ENCODE measurements at places on chromosomes 1 and 21. TPM values are rescaled to one million over a fixed set of nuclear protein-coding genes. Genes with fewer than 3 reads are reported as not detected.

DNA sequence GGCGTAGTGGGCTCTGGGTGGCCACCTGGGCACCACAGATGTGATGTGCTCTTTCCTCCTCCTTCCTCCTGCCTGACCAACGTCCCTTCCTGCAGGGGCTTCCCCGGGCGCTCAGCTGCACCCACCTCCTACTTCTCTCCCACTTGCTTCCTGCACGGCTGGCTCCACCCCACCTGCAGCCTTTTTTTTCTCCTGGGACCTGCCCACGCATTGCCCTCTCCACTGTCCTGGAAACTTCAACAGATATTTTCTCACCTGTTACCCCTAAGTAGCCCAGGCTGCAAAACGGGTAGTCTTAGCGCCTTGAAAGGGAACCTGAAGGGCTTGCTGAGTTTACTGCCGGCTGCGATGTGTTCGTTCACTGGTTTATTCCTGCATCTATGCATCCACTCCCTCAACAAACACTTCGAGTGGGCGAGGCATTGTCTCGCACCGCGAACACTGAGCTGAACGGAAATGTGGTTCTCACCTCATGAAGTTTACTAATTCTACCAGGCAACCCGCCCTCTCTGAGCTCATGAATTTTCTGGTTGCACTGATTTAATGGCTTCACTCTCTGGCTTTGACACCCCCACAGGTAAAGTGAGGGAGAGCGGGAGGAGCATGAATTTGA, 23.6 kb downstream of the ZBTB18 start:
- no peak for DNase-seq
- H3K27ac ChIP-seq, result no peak overlapping the region
- H3K27me3 ChIP-seq, result no peaks in the 10 kb centered on the region
- no peaks in the 10 kb centered on the region for H3K36me3 ChIP-seq
- H3K4me1 ChIP-seq, result peaks cover 13% of the 10 kb centered on the region

- no peak for DNase-seq
- H3K4me1 ChIP-seq, result peaks cover 42% of the 10 kb centered on the region
- no peak overlapping the region for H3K4me3 ChIP-seq
- no peak overlapping the region for H3K27ac ChIP-seq
- H3K27me3 ChIP-seq, result no peaks in the 10 kb centered on the region
Observed at GRCh38 chr1:7538849-7539768, 232.0 kb upstream of the VAMP3 start.

DNA sequence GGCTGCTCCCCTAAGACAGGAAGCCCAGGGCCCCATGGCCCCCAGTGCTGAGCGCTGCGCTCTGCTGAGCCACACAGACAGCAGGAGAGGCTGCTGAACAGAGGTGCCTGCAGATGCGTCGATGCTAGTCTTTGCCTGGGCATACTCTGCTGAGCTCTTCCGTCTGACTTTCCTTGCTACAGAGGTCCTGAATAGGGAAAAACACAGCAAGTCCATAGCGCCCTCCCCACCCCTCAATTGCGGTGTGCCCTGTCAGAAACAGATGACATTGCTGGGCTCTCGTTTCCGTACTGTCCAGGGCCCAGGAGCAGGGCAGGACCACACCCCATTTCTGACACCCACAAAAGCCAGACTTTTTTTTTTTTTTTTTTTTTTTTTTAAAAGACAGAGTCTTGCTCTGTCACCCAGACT, 252.5 kb downstream of the SDCCAG8 start:
- DNase-seq, result no peak
- H3K27ac ChIP-seq, result no peak overlapping the region
- no peaks in the 10 kb centered on the region for H3K27me3 ChIP-seq
- H3K36me3 ChIP-seq, result no peaks in the 10 kb centered on the region
- no peak overlapping the region for H3K4me3 ChIP-seq

- H3K4me3 ChIP-seq, result no peak overlapping the region
- H3K4me1 ChIP-seq, result no peaks in the 10 kb centered on the region
- DNase-seq, result peak; percentile 71
- no peak overlapping the region for H3K27ac ChIP-seq
Observed at GRCh38 chr21:40386294-40386911, 460.6 kb downstream of the DSCAM start.

DNA sequence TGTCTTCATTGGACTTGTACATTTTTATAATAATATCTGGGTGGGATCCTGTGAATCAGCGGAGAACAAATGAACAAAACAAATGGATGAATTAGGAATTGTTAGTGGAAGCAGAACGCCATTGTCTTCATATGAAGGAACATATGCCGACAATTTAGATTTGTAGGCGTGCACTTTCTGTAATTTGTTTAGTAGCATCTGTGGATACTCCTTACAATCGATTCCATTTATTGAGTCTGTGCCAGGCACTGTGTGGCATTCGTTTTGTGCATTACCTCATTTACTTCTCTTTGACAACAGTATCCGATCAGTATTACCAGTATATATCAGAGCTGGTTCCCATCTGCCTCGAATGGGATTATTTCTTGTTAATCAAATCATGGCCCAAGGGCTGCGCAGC, 61.9 kb downstream of the PRDM2 start:
- H3K27me3 ChIP-seq, result no peaks in the 10 kb centered on the region
- no peak overlapping the region for H3K27ac ChIP-seq

CR1L gene
- total RNA-seq, result not detected

DNA sequence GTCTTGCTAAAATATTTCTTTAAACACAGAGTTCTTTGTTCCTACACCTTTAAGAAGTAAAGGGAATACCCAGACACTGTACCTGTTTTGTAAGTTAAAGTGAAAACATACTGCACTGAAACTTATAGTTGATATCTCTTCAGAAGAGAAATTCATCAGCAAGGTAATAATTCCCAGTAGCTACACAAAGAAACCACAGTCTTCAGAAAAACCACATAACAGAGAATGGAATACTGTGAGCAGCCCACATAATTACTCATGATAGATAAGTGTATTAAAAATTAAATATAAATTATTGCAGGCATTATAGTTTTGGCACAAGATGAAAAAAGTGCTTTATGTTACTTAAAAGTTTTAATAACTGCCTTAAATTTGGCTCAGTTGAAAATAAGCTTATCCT, 276.6 kb downstream of the SETD4 start:
- no peaks in the 10 kb centered on the region for H3K36me3 ChIP-seq
- no peaks in the 10 kb centered on the region for H3K27me3 ChIP-seq
- no peaks in the 10 kb centered on the region for H3K4me1 ChIP-seq
- no peak for DNase-seq

DNA sequence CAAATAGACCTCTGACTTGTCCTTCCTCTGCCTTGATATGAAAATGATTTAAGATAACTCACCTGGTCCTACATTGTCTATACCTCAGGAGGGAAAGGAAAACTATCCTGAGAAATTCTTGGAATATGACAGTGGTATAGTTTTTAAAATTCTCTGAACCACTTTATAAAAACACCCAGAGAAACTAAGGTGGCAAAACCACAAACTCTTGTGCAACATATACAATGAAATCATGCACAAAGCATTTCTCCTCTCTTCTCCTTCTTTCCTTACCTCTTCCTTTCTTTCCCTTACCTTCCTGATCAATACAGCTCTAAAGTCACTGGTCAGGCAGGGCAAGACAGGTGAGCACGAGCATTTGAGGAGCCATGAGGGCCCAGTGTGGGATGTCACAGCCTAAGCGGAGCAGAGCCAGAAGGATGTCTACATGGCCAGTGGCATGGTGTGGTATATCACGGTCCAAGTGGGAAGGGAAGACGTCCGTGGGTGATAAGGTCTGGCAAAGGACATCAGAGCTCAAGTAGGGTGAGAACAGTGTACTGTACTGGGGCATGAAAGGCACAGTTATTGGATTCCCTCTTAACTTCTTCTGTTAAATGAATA, 543.3 kb downstream of the DPYD start:
- DNase-seq, result no peak
- no peak overlapping the region for H3K27ac ChIP-seq
- H3K36me3 ChIP-seq, result no peaks in the 10 kb centered on the region
- no peak overlapping the region for H3K4me3 ChIP-seq
- H3K27me3 ChIP-seq, result no peaks in the 10 kb centered on the region

GRCh38 chr1:48442864-48443619, 29.0 kb downstream of the SPATA6 start:
- no peaks in the 10 kb centered on the region for H3K4me1 ChIP-seq
- DNase-seq, result no peak
- H3K36me3 ChIP-seq, result no peaks in the 10 kb centered on the region

CELA2A gene
- not detected for total RNA-seq

- H3K4me1 ChIP-seq, result no peaks in the 10 kb centered on the region
- no peak overlapping the region for H3K4me3 ChIP-seq
- H3K27me3 ChIP-seq, result no peaks in the 10 kb centered on the region
- no peaks in the 10 kb centered on the region for H3K36me3 ChIP-seq
- H3K27ac ChIP-seq, result no peak overlapping the region
Observed at GRCh38 chr1:65260851-65261473, 48.4 kb upstream of the DNAJC6 start.

LEMD1 gene
- not detected for total RNA-seq

C1orf210 gene
- total RNA-seq, result not detected

DNA sequence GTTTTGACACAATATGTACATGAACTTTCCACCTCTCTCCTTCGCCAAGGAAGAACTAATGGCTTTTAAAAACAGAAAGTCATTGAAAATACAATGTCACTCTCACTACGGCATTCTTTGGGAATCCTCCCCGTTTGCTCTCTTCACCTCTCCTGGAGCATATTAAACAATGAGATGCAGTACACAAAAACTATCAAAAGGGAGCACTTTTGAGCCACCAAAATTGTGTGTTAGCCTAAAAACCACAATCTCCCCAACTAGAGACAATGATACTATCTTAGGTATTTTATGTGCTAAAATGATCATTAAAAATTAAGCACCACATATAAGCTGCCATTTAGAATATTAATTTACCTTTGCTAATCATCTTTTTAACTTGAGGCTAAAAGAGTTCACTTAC, 425.5 kb downstream of the KCTD3 start:
- no peaks in the 10 kb centered on the region for H3K4me1 ChIP-seq
- H3K4me3 ChIP-seq, result no peak overlapping the region
- H3K27ac ChIP-seq, result no peak overlapping the region

GRCh38 chr1:228088586-228089498, 6.3 kb downstream of the ARF1 start:
- H3K27ac ChIP-seq, result no peak overlapping the region
- H3K4me1 ChIP-seq, result peaks cover 16% of the 10 kb centered on the region
- H3K4me3 ChIP-seq, result no peak overlapping the region
- peaks cover 44% of the 10 kb centered on the region for H3K36me3 ChIP-seq
- H3K27me3 ChIP-seq, result no peaks in the 10 kb centered on the region
- DNase-seq, result no peak

GRCh38 chr1:93016171-93016570, 54.9 kb upstream of the DIPK1A start:
- no peak for DNase-seq
- no peak overlapping the region for H3K4me3 ChIP-seq
- peak overlapping the region; percentile 98 for H3K27ac ChIP-seq
- peaks cover 67% of the 10 kb centered on the region for H3K4me1 ChIP-seq
- no peaks in the 10 kb centered on the region for H3K27me3 ChIP-seq
- no peaks in the 10 kb centered on the region for H3K36me3 ChIP-seq

OLFM3 gene
- not detected for total RNA-seq

- no peaks in the 10 kb centered on the region for H3K4me1 ChIP-seq
- no peak for DNase-seq
- H3K4me3 ChIP-seq, result no peak overlapping the region
- H3K27ac ChIP-seq, result no peak overlapping the region
Observed at GRCh38 chr1:226093621-226094020, 31.1 kb downstream of the H3-3A start.

DNA sequence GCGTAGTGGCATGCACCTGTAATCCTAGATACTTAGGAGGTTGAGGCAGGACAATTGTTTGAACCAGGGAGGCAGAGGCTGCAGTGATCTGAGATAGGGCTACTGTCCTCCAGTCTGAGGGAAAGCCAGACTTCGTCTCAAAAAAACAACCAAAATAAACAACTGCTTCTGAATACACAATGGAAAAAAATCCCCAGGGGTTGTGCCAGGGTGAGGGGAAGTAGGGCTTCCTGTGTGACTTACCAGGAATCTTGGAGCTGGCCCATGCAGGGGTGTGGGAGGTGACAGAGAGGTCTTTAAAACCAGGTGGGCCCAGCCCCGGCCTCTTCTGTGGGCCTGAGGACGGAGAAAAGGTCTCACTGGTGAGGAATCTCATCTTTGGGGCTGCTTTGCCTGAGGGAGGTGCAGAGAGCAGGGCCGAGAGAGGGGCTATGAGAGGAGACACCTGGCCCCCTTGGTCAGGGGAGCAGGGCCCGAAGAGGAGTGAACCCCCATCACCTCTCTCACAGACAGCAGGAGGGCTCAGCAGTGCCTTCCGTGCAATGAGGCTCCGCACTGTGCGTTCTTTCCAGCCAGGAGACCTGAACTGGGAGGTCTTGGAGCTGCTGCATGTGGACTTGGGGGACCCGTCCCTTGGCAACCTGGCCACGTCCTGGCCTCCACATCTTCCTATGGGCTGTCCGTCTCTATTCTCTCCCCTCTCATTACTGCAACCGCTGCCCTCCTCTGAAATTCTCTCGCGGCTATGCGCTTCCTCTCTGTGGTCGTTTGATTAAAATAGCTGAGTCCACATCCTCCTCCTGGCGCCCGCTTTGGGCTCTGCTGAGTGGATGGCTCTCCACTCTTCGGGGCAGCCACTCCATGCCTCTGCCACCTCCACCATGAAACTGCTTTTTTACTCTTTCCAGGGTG, 10.7 kb downstream of the PLA2G5 start:
- DNase-seq, result no peak
- peaks cover 15% of the 10 kb centered on the region for H3K4me1 ChIP-seq
- H3K4me3 ChIP-seq, result no peak overlapping the region
- no peak overlapping the region for H3K27ac ChIP-seq
- H3K36me3 ChIP-seq, result no peaks in the 10 kb centered on the region

DNA sequence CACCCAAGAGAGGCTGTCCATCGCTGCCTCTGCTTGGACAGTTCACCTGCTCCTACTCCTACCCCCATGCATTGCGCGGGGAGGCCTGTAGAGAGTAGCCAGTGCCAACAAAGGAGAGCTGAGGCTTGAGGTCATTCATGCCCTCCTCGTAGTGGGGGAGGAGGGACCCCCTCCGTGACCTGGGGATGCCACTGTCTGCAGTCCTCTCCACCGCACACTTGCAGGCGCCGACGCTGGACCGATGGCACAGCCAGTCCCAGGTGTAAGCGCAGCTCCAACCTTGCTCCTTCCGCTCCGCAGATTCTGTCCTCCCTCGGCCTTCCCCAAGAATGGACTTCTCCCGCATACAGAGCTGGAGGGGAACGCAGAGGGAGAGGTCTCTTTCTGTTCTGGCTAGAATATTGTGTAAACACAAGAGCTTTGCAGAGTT, 672 bp upstream of the PHLDA3 start:
- DNase-seq, result no peak
- H3K4me1 ChIP-seq, result no peaks in the 10 kb centered on the region
- H3K4me3 ChIP-seq, result no peak overlapping the region
- no peaks in the 10 kb centered on the region for H3K36me3 ChIP-seq
- no peaks in the 10 kb centered on the region for H3K27me3 ChIP-seq
- H3K27ac ChIP-seq, result no peak overlapping the region

UBL4B gene
- 0.47 TPM for total RNA-seq

AQP10 gene
- total RNA-seq, result not detected

SPRR4 gene
- not detected for total RNA-seq

- DNase-seq, result no peak
- H3K4me3 ChIP-seq, result no peak overlapping the region
- no peaks in the 10 kb centered on the region for H3K36me3 ChIP-seq
- no peak overlapping the region for H3K27ac ChIP-seq
- no peaks in the 10 kb centered on the region for H3K27me3 ChIP-seq
- no peaks in the 10 kb centered on the region for H3K4me1 ChIP-seq
Observed at GRCh38 chr21:19326531-19327319, 923.1 kb upstream of the TMPRSS15 start.

RAP1GAP gene
- total RNA-seq, result not detected

- no peak overlapping the region for H3K27ac ChIP-seq
- no peak overlapping the region for H3K4me3 ChIP-seq
- no peak for DNase-seq
- H3K36me3 ChIP-seq, result no peaks in the 10 kb centered on the region
- no peaks in the 10 kb centered on the region for H3K4me1 ChIP-seq
- no peaks in the 10 kb centered on the region for H3K27me3 ChIP-seq
Observed at GRCh38 chr1:204623365-204623893, 62.1 kb downstream of the LRRN2 start.

Measured in Karpas-422 (cell line).